Stimulated activated CD4-positive, alpha-beta T cell treated with anti-CD3 and anti-CD28 coated beads, Interleukin-12 subunit alpha, Interleukin-12 subunit beta, amount 100 ng/mL, for 4 hours (primary cell): ENCODE measurements at places on chromosomes 6 and 20.

DNA sequence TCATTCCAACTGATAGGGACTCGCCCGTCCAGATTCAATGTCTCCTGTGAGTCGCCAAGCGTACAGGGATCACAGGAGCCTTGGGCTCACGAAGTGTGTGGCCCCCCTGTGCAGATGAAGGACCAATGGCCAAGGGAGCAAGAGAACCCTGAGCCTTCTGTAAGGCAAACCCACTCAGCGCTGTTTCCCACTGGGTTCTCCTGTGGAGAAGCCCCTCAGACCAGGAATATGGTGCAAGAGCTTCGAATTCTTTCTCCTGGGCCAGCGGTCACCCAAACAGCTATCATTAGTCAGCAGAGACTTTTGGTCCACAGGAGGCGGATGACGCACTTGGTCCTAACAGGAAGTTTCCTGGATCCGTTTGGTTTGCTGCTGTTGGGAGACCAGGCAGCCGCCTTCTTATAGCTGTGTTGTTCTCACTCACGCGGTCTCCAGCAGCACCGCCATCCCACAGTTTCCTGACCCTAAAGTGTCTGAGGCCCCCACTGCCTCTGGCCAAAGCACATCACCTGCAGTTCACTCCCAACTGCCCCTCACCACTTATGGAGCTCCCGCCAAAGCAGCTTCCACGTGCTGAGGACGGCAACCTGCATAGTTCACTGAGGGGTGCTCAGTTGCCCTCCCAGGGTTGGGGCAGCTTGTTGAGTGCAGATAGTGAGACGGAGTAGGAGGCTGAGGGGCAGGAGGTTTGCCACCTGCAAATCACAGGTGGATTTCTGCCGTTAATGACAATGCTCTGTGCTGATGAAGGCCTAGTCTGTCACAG, 268.6 kb downstream of the ERMARD start:
- no peak for DNase-seq

GRCh38 chr20:49210101-49210756, 9.0 kb upstream of the DDX27 start:
- no peak for DNase-seq

- DNase-seq, result no peak
Observed at GRCh38 chr20:61529354-61529753, 277.3 kb downstream of the CDH4 start.

DNA sequence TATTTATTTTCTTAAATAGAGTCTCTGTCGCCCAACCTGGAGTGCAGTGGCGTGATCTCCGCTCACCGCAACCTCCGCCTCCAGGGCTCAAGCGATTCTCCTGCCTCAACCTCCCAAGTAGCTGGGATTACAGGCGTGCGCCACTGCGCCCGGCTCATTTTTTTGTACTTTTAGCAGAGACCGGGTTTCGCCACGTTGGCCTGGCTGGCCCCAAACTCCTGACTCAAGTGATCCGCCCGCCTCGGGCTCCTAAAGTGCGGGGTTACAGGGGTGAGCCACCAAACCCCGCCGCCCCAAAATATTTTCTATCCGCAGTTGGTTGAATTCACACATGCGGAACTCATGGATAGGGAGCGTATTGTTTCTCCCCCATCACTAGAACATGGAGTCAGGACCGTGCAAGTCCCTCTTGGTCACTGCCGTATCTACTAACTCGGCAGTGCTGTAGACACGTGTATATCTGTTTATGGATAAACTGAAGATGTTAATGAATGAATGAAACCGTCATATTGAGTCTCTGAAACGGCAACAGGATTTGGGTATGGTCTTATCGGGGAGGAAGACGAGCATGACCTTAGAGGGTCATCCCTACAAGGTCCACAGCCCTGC, 904 bp downstream of the MKKS start:
- no peak for DNase-seq

DNA sequence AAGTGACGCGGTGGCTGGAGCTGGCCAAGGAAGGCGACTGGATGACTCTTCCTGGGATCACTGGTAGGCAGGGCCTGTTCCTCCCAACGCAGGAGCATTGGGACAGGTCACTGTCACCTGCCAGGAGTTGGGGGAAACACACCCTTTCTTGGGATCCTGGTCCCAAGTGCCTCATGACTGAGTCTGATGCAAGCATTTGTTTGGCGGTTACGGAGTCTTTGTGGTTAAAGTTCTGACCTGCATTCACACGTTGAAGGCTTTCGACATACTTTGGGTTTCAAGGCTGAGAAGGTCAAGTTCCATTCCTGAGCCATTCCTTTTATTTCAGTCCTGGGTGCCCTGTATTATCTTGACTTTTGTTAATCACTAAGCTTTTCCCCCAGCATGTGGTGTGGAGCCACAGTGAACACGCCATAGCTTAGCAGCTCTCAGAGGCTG, 6.0 kb downstream of the PNLDC1 start:
- no peak for DNase-seq

DNA sequence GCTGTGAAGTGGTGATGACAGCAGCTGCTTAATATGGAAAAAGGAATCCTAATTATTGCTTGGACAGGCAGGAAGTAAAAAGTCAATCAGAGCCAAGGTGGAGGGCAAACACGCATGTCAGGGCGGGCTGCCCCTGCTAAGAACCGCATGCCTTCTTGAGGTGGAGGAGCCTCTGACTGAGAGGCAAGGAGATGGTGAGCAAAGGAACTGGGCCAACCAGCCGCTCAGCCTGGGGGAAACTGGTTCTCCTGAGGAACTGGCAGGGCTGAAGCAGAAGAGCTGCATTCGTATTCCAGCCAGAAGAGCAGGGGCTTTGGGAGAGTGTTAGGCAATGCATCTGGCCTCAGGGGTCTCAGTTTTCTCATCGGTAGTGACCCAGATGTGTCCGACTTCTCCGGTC, 13.1 kb upstream of the MLN start:
- no peak for DNase-seq

DNA sequence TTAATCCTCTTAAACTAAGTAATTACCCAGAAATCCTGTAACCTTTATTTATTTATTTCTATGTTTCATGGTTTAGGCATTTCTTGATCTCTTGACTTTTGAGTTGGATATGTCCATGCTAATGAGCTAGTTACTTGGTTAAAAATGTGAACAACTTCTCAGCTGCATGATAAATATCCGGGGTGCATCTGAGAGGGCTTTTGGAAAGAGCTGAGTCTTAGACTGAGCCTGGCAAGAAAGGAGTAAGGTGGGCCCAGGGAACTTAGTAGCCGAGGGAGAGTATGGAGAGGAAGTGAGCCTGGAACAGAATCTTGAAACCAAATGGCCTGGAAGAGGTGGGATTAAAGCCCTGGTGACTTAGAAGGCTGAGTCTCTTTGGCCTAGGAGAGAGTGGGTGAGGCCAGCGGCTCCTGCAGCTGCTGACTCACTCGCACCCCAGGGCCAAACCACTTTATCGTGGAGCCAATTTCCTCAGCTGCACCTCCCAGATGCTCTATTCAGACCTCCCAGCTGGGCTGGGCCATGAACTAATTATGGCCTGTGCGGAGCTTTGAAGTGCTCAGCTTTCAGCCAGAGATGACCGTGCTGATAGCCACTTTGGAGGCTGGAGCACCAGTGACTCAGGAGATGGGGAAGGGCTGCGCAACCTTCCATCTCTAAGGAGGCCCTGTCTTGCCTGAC, 19.1 kb downstream of the TGM3 start:
- no peak for DNase-seq

DNA sequence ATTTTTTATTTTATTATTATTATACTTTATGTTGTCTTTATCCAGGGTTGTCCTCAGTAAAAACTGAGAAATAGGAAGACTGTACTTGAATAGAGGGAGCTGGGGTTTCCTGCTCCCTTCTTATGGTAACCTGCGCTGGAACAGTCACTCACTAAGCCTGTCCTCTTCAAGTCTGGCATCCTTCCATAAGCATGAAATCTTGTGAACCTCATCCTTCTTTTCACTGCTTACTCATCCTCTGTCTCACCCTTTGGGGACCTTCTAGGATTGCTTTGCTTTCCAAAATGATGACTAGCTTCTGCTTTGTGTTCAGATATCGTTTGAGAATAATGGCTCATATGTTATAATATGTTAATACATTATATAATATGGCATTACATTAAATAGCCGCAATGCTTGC, 90.6 kb downstream of the C6orf118 start:
- DNase-seq, result no peak

GRCh38 chr6:24766680-24767462, 7.9 kb upstream of the GMNN start:
- no peak for DNase-seq

DNA sequence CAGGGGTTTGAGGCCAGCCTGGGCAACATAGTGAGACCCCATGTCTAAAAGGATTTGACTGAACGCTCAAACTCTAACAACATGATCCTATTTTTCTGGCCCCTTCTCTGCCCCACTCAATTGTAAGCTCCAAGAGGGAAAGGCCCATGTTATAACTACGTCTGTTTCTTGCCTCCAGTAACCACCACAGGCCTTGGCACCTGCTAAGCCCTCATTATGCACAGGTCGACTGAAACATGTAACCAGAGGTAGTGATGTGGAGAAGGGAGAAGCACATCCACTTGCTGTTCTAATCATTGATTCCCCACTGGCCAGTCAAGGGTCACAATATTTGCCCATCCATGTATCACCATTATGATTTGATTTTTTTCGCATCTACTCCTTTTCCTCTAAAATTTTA, 475.5 kb downstream of the KIF16B start:
- no peak for DNase-seq

- no peak for DNase-seq
Observed at GRCh38 chr6:151452750-151453427, 963 bp upstream of the RMND1 start.
